ENCODE measurements at places on chromosomes 1 and 21.
A peak's percentile ranks its signal among the peaks of the same experiment; 100 is the strongest.

- no peak for DNase-seq
Measured at GRCh38 chr1:236395947-236396664, 2.0 kb downstream of the EDARADD start.

DNA sequence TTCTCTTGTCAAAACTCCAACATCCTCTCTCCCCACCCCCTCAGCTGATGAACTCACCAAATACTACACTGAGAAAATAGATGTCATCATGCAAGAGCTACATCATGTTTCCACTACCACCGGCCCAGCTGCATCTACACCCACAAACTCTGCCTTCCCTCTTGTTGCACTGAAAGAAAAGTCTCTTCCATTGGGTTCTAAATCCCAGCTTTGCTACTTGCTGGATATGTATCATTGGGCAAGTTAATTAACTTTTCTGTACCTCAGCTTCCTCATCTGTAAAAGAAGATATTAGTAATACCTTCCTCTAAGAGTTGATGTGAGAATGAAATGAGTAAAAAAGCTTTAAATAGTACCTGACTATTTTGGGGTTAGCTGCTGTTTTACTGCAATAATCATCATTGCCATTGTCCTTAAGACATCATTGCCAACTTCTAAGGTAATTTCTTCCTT lies 108.6 kb downstream of the OLFML2B start:
- DNase-seq: no peak

- no peak for DNase-seq
Measured at GRCh38 chr1:214154596-214155292, 126.2 kb upstream of the SMYD2 start.

DNA sequence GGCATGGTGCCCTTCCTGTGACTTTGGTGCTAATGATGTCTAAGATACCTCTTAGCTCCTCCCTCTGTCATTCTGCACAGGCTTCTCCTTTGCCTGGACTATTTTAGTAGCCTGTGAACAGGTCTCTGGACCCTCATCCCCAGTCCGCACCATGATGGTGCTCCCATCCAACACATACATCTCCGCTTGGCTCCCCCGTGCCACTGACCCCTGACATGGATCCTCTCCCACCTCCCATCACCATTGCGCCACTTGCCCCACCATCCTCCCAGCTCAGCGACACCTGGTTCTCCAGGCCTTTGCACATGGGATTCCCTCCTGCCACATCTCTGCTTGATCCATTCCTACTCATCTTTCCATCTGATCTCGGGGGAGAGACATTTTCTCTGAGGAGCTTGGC lies 33.9 kb downstream of the RUNX3 start:
- DNase-seq: no peak

GRCh38 chr1:186636786-186637185 lies 43.4 kb downstream of the PTGS2 start:
- DNase-seq: no peak

DNA sequence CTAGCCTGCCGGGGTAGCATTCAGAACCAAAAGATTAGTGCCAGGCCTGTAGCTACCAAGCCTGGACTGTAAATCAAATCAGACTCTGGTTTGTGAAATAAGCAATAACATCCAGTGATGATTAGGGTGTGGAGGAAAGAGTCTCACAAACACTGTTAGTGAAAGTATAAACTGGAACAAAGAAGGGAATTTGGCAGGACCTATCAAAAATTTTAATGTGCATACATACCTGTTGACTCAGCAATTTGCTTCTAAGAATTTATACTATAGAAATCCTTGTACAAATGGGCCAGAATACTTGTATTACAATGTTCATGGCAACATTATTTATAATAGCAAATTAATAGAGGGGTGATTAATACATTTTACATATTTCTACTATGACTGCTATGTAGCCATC lies 109.8 kb upstream of the WARS2 start:
- no peak for DNase-seq

GRCh38 chr1:157955221-157955620 lies 38.2 kb upstream of the KIRREL1 start:
- no peak for DNase-seq

- peak; percentile 97 for DNase-seq
Measured at GRCh38 chr1:221718381-221719277, 23.3 kb downstream of the DUSP10 start.

- DNase-seq: no peak
Measured at GRCh38 chr1:220695426-220695825, 5.3 kb downstream of the C1orf115 start.

DNA sequence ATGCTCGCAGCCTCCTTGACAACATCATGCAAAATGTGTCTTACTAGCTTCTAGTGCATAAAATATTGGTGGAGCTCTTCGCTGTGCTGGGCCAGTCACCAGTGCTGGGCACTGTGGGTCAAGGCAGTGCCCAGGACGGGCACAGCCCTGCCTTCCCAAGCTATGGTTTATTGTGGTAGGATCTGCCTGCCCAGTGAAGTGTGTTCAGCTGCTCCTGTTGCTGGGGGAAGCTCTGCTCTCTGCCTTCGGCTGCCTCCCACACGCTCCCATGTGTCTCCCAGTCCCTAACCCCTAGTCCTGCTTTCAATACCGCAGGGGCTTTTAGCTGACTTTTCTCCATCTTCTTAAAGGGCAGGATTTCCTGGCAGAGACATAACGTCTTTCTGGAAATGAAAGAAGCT lies 15.7 kb downstream of the EPHX1 start:
- no peak for DNase-seq

GRCh38 chr1:15246960-15247614 lies at the start of gene FHAD1:
FHAD1 (plus strand) TSS chr1:15247223; CDS start chr1:15251785, 4,562 bp downstream.
- DNase-seq: peak; percentile 36

DNA sequence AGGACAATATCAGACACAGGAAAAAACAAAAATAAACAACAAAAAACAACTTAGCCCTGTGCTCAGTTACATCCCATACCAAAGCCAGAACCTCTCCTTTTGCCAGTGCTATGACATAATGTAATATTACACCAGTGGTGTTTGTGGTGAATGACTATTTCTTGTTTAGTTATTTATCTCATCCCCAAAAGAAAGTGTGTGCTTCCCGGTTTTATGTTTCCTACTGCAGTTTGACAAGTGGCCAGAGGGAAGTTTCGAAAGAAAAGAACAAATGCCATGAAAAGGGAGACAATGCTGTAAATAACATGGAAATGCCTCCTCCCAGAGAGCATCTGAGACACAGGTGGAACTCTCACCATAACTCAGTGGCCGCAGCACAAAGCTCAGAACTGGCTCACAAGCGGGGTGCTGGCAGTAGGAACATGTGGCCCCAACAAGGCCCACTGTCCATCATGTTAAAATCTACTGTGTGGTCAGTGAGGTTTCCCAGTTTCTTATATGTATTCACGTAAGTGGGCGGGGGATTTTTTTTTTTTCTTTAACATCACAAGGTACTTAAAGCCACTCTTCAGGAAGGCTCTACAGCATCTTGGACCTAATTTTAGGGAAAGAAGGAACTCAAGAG lies 158.2 kb downstream of the BARHL2 start:
- DNase-seq: no peak

- DNase-seq: no peak
Measured at GRCh38 chr1:10048601-10049000, 15.8 kb downstream of the UBE4B start.

GRCh38 chr1:2056955-2057590 lies 6.9 kb downstream of the PRKCZ start:
- DNase-seq: no peak

- DNase-seq: no peak
Measured at GRCh38 chr1:154714052-154714623, 106.2 kb upstream of the ADAR start.

- DNase-seq: no peak
Measured at GRCh38 chr1:84352298-84353106, 45.8 kb upstream of the DNASE2B start.

DNA sequence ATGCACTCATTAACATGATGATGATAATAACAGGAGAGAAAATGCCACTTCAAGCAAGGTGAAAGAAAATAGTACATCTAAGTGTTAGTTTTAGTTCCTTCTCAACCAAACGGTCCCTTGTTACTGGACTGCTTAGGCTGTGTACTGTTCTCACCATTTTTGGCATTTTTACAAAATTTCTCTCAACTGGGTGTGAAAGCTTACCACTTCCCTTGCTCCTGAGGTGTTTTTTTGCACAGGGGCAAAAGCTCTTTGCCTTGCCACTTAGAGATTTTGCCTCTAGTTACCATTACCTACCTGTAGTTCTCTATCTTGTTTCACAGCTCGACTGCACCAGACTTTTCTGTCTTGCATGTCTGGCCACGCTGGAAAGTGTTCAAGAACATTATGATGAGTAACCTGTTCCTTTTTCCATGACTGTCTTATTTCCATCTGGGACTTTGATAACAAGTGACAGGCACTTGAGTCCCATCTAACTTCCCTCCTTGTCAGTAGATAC lies 10.7 kb downstream of the NEK7 start:
- no peak for DNase-seq

GRCh38 chr1:36775716-36776115 lies 258.6 kb downstream of the GRIK3 start:
- no peak for DNase-seq

DNA sequence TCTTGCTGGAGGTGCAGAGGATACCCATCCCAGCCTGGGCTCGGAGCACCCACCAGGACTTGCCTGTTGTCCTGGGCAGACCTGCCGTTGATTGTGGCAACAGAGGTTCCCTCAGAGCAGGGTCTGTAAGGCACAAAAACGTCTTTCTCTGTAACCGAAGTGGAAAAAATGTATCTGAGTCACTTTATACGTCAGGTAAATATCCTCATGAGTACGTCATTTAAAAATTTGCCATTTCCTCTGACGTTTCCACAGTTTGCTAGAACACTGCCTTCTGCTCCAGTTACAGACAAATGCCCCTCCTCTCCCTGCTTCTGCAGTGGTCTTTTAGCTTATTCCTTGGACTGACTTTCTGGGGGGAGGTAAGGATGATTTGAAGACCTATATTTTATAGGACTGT lies 326.8 kb downstream of the HHAT start:
- no peak for DNase-seq

- DNase-seq: no peak
Measured at GRCh38 chr1:178960482-178961240, 65.0 kb upstream of the FAM20B start.

DNA sequence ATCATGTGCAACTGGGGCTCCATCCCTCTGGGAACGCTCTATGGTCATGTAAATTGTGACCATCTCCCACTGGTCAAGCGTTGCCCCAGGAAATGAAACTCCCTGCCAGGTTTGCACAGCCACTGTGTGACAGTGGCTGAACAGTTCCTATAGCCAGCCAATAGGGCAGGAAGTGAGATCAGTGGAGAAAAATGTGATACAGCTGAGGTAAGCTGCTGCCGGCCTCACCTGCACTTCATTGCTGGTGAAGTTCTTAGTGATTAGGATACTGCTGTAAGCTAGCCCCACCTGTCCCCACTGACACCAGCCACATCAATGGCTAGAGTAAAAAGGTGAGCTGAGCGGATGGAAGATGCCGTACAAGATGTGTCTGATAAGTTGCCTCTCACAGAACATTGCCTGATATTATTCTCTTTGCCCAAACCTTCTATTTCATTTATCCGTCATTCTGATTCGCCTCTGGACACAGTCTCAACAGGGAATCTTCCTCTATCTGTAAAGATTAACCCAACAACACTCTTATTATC lies 38.4 kb upstream of the CDC42BPA start:
- no peak for DNase-seq

DNA sequence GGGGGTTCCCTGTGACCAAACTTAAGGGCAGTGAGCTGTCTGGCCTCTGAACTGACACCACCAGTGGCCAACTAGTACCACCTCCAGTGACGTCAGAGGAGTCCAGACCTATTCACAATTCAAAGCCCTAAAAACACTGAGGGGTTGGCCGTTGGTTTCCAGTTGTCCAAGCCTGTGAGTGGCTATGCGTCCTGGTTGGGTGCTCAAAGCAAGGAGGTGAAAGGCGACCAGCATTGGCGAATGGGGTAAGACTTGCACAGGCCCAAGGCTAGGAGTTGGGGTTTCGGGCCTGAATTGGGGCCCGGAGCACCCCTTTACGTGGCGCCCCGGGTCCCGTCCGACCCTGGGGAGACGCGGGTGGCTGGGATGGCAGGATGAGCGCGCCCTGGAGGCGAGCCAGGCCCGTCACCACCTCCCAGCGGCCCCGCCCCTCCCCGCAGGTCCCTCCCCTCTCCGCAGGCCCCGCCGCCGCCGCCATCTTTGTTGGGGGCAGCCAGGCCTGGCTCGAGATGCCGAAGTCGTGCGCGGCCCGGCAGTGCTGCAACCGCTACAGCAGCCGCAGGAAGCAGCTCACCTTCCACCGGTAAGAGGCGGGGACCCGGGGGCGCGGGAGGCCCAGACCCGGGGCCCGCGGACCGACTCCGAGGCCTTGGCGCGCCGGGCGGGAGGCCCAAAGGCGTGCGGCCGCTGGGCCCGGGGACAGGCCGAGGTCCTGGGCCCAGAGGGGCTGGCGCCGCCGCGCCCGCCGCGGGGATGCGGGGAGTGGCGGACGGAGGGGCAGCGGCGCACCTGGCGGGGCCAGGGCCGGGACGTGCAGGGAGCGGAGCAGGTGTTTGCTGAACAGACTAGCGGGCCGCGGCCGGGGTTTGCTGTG lies at the start of gene THAP3:
THAP3 (plus strand) TSS at position 159 of the 874 bp plus-strand sequence; CDS start at position 510, 351 bp downstream.
- DNase-seq: peak; percentile 89

GRCh38 chr1:203187689-203188264 lies 1.3 kb upstream of the CHI3L1 start:
- no peak for DNase-seq

DNA sequence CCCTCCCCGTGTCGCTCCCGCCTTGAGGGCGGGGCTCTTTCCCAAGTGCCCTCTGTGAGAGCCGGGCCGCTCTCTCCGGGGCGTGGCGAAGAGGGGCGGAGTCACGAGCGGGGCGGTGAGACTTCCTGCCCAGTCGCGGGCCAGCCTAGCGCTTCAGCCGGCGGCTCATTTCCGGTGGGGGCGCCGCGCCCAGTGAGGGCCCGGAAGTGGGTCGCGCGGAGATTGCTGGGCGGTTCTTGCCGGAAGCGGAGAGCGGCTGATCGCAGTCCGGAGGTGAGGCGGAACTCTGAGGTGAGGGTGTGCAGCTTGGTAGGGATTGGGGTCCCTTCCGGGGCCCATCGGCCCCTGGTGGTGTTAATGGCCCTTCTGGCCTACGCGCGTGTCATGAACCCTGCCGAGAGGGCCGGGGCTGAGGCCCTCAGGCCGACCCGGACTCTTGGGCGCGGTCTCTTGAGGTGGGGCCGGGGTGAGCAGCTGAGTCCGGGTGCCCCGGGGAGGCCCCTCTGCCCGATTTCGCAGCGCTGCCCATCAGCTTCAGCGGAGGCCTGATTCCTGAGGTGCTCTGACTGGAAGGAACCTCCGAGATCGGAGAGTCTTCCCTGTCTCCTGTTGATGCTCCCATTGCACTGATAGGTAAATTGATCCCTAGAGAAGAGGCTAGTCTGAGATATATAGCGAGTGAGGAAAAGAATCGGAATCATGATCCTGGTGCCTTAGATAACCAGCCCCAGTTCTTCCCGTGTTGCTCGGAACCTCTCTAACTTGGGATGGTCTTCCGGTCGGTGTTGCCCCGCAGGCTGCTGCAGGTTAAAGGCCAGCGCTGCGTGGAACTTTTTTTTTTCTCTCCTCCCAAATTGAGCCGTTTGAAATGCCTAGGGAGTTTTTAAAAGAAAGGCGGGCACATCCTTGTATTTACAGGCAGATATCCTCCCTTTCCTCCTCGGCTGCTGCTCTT lies at the start of gene CAP1:
CAP1 (plus strand) TSS at position 219 of the 955 bp plus-strand sequence. CDS start 18,618 bp downstream, outside the sequence.
- peak; percentile 98 for DNase-seq

- peak; percentile 27 for DNase-seq
Measured at GRCh38 chr1:178938959-178939317, 68.1 kb upstream of the ANGPTL1 start.

GRCh38 chr1:24705260-24706073 lies 39.8 kb upstream of the CLIC4 start:
- DNase-seq: peak; percentile 74
